ENCODE measurements at places on chromosomes 5 and 9. TPM values are rescaled to one million over a fixed set of nuclear protein-coding genes. Genes with fewer than 3 reads are reported as not detected.

- DNase-seq: no peak
Measured at GRCh38 chr9:86955561-86955960, 8.3 kb upstream of the GAS1 start.

PDGFRB gene
- 27.6 TPM for polyA plus RNA-seq

LIFR gene
- polyA plus RNA-seq: 13.2 TPM

WDR31 gene
- polyA plus RNA-seq: 7.0 TPM

- DNase-seq: no peak
Measured at GRCh38 chr5:92775711-92776615, 805.1 kb downstream of the NR2F1-AS1 start.

SLC1A1 gene
- 1.0 TPM for polyA plus RNA-seq

- no peak for DNase-seq
Measured at GRCh38 chr5:149808264-149808982, 78.3 kb downstream of the PPARGC1B start.

DNA sequence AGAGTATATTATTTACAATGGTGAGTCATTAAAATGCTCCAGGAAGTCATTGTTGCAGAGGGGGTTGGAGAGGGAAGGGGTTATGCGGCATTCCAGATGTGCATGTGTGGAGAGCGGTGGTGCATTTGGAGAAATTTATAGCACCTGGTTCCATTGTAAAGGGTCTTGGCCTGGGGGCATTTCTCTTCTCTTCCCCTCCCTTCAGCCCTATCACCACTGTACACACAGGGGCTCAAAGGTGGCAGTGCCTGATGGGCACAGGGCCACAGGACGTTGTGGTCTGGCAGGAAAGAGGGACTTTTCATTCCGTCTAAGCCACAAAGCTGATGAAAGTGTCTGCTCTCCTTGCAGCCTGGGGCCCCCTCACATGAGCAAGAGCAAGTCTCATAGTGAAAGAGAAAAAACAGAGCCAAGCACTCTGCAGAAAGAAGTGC lies 442.4 kb upstream of the ZNF462 start:
- DNase-seq: no peak

HSPB3 gene
- 125 TPM for polyA plus RNA-seq

- no peak for DNase-seq
Measured at GRCh38 chr9:87195306-87195705, 248.0 kb upstream of the GAS1 start.

GRCh38 chr9:123353984-123354591 lies 1.9 kb upstream of the CRB2 start:
- no peak for DNase-seq

C9orf153 gene
- 0.50 TPM for polyA plus RNA-seq

TOR4A gene
- polyA plus RNA-seq: 16.3 TPM

DNA sequence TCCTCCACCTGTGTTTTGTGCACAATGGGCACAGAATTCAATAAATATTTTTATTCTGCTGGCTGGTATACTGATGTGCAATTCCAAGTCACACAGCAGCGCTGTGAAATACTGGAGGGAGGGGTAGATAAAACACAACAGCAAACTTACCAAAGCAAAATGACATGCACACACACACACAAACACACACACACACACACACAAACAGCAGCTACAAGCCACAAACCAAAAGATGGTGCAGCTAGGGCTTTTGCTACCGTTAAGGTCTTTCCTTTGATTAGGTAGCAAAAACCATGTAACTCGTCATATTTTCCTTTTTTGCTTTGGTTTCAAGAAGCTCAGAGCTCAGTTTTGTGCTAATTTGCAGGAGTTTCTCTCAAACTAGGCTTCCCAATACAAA lies 1.8 kb upstream of the TBCA start:
- no peak for DNase-seq

DNA sequence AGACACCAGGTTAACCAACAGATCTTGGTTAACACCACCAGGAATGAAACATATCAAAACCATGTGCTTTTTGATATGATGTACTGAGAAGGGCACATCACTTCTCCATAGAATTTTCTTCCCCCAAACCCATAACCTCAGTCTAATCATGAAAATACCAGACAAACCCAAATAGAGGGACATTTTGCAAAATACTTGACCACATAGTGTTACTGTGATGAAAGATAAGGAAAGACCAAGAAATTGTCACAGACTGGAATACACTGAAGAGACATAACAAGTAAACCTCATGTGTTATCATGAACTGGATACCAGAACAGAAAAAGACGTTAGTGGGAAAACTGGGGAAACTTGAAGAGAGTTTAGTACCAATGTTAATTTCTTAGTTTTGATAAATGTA lies 74.9 kb upstream of the VCAN start:
- DNase-seq: no peak

DNA sequence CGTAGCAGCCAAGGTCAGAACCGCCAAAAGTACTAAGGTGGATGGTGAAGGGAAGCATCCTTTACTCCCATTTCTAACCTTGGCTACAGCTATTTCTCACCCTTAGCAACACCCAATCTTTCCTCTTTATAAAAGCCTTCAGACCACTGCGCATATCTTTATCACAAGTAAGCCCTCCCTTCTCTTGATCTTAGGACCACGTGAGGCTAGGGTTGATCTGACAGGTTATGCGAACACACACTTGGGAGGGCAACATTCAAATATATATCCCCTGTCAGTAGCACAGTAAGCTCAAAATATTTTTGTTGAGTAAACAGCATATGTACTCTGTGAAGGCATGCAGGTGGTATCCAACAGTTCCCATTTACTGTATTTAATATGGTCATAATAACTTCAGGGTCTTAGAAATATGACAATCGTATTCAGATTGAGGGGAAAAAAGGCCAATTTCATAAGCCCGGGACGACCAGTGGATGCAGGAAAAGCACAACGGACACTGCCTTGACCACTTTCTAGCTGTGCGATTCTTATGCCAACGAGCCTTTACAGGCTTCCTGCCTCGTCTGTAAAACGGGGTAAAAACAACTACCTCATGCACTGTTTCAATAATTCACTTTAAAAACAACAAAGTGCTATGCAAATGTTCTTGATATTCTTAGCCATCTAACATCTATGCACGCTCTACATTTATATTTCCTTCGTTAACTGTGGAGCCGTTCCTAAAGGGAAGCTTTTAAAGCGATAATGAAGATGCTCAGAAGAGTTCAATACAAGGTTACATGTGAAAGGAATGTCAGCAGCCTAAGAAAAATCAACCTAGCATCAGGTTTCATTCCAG lies 1.3 kb downstream of the ARSB start:
- no peak for DNase-seq

GRCh38 chr5:124797665-124798087 lies 51.2 kb upstream of the ZNF608 start:
- DNase-seq: peak; percentile 69

CCDC180 gene
- 5.3 TPM for polyA plus RNA-seq

DNA sequence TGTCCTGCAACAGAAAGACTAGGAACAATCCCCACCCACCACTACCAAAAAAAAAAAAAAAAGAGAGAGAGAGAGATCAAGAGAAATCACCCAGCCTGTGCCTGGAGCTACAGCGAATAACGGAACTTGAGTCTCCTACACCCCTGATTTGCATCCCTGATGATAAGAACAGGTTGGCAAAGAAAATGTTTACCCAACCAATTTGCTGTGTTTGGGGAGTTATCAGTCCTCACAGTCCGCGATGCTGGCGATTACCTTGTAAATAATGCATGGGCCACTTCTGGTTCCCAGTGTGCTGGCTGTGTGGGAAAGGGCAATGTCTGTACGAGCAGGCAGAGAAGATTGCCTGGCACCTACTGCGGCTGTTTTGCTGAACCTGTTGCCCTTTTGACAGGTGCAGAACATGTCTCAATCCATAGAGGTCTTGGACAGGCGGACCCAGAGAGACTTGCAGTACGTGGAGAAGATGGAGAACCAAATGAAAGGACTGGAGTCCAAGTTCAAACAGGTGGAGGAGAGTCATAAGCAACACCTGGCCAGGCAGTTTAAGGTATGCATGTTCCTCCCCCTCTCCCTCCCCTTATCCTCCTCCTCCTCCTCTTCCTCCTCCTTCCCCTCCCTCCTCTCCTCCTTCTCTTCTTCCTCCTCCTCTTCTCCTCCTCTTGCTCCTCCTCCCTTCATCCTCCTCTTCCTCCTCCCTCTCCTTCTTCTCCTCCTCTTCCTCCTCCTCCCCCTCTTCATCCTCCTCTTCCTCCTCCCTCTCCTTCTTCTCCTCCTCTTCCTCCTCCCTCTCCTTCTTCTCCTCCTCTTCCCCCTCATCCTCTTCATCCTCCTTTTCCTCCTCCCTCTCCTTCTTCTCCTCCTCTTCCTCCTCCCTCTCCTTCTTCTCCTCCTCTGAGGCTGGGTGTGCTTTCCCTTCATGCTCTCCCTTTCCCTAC lies 8.3 kb downstream of the OLFM1 start:
- DNase-seq: no peak

GRCh38 chr5:173744551-173744950 lies 128.1 kb upstream of the BOD1 start:
- DNase-seq: no peak

GRCh38 chr9:137965177-137965795 lies 87.7 kb downstream of the CACNA1B start:
- no peak for DNase-seq

DNA sequence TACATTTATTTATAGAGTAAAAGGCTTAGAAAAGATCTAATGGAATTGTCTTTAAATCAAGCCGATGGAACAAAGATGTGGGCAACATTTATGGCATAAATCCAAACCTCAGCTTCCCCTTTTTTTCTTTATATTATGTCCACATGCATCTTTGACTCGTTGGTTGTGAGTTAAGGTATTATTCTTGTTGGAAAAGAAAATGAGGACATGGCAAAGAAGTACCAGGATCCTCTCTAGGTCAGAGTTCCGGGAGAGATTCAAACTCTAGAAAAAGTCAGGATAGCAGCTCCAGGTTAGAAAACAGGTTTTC lies 508 bp upstream of the NME5 start:
- no peak for DNase-seq

DNA sequence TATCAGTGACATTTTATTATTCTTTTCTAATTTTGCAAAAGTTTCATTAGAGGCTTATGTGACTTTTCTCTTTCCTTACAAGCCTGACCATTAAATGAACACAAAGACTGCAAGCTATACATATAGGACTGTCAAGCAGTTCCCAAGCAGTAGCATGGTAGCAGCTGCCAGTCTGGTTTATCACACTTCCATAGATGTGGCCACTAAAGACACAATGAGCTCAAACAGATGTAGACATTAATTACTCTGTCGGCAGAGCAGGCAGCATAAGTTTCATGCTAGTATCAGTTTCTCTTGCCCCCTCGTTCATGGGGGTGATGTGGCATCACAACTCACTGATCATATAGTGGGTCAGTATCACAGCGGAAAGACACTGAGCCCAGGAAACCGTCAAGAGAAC lies 89.5 kb downstream of the CDH10 start:
- no peak for DNase-seq

GRCh38 chr5:154849791-154850201 lies 607 bp downstream of the FAXDC2 start:
- no peak for DNase-seq

- no peak for DNase-seq
Measured at GRCh38 chr5:74166064-74166463, 474.5 kb downstream of the ENC1 start.

PCDHB6 gene
- 0.18 TPM for polyA plus RNA-seq

CCDC192 gene
- polyA plus RNA-seq: 0.07 TPM

ZNF883 gene
- polyA plus RNA-seq: 1.2 TPM

CDKN2B gene
- 1.1 TPM for polyA plus RNA-seq

Measured in heart left ventricle (tissue), 16 donors.